ENCODE measurements at places on chromosomes 2 and 18.

DNA sequence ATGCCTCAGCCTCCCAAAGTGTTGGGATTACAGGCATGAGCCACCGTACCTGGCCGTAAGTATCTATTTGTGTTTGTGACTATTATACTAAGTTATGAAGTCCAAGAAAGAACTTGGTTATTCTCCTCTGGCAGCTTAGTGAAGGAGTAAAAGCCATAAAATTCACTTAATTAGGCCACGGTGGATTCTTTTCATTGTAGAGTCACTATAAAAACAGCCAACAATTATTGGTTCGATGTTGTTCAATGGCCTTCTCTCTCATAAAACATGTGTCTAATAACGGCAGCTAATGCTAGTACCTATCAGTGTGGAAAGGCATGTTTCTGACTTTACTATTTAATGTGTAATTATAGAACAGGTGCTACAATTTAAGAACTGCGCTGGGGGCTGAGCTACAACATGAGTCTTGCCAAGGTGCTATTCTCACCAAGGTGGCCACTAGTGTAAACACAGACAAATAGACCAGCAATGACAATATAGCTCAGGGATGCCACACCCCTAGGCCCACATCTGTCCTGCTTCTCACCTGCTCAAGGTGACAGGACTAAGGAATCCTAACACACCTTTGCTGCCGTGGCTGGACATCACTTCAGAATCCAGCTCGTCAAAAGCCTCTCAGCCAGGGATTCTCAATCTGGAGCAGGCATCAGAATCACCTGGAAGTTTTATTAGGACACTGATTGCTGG lies 17.2 kb downstream of the ATP8B1 start:
- no peak for DNase-seq

- no peak for DNase-seq
Measured at GRCh38 chr2:68850524-68850923, 20.7 kb downstream of the BMP10 start.

DNA sequence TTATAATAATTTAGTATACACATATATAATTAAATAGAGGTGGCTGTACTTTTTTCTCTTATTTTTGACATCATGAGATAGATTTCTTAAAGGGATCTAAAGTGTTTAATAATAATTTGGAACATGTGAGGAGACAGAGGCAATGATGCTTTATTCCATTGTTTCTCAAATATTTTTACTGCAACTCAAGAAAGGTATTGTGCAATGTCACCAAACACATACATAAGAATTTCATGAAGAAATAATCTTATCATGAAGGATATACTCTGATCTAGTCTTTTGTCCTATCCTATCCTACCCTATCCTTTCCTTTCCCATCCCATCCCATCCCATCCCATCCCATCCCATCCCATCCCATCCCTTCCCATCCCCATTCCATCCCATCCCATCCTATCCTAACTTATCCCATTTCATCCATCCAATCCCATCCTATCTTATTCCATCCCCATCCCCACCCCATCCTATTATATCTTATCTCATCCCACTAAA lies 232.1 kb upstream of the SMIM21 start:
- no peak for DNase-seq

DNA sequence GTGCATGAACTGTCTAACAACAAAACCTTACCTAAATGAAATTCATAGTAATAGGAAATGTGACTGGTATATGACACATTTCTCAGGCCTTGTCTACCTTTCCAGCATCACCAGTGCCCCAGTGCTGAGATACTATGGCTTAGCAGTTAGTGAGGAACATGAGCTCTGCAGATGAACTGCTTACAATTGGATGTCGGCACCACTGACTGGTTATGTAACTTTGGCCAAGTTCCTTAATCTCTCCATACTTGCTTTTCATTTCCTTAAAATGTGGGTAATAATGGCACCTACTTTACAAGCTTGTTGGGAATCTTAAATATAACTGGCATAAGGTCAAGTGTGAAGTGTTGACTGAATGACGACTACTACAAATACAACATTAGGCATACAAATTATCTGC lies 136.3 kb downstream of the OLA1 start:
- no peak for DNase-seq

DNA sequence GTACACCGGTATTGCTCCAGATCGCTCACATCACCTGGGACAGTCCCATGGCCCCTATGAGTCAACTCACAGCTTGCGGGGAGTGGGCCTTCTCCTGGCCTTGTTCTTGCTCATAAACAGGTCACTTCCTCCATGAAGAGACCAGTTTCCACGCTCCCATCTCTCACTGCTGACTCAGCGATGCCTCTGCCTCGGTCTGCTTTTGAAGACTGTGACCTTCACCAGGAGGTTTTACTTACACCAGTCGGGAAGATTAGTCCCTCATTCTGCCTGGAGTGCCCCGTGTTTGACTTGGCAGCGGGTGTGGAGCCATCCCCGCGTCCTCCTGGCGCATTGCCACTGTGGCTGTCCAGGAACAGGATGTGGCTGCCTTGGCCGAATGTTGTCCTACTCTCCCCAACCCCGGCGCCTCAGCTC lies 159.8 kb downstream of the RHBDD1 start:
- peak; percentile 71 for DNase-seq
